ENCODE measurements at places on chromosomes 3 and 15.

DNA sequence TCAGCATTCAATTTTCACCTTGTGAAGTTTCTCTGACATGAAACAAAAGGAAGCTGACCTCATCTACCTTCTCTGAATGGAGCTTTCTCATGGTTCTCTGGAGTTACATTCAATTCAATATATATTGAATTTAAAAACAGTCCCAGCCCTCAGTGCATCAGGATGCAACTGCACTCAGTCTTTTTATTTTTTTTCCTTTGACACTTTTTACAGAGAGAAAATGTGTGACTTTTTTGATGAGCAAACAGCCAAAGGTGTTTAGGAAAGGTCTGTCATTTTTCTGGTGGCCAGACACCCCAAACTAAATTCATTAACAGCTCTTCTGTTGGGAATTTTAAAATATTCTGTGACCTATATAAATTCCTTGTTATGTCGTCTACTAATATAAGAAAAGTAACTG lies 19.3 kb upstream of the SNRK start:
- DNase-seq: no peak

DNA sequence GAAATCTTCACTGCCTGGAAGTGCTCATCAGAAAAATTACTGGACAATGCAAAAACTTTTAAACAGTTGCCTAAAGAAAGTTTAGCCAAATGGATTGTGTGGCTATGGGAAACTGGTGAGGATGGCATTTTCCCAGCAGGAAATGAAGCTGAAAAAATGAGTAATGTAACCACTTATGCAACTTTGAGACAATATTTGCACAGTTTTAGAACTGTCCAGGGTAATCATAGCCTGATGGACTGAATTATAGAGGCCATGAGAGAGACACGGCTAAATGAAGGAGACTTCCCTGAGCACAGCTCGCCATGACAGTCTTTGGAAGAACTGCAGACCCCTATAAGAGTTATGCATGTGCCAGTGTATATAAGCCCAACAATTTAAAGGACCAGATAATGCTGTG lies 881.5 kb downstream of the VGLL3 start:
- no peak for DNase-seq

- no peak for DNase-seq
Measured at GRCh38 chr15:99042892-99043291, 35.3 kb upstream of the PGPEP1L start.

DNA sequence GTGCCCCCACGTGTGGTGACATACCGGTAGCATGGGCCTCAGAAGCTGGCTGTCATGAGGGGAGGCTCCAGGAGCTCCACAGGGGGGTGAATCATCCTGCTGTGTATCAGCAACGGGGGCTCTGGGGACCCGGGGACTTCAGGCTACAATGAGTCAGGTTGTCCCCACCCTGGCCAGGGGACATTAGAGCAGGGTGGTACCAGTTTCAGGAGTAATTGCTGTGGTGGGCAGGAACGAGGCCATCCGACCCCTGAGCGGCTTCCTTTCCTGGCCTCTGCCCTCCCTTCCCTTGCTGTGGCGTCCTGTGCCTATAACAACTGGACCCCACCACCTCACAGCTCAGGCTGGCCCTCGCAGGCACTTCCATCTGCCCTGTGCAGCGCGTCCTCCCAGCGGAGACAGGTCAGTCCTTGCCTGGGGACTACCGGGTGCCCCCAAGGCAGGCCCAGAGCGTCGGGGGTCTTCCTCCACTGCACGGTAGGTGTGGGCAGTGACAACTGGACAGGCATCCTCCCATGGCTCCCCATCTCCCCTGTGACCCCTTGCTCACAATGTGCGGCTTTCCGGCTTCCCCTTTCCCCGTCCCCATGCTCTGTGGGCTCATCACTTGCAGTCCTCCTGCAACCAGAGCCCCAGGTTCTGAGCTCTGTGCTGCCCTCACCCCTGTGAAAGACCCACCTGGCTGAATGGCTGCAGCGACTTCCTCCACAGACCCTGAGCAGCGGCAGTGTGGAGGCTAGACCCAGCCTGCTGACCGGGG lies 57.0 kb downstream of the KLF15 start:
- DNase-seq: no peak

DNA sequence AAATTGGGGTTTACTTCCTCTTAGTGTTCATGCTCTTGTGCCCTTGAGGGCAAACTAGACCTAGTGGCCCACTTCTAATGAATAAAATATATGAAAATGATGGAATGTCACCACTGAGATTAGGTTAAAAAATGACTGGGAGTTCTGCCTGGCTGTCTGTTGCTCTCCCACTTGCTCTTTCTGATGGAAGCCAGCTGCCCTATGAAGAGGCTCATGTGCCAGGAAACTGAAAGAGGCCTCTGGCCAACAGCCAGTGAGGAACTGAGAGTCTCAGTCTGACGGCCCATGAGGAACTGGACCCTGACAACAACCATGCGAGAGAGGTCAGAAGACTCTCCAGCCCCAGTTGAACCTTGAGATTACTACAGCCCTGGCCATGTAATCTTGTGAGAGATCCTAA lies 107.1 kb upstream of the FHIT start:
- DNase-seq: no peak

- peak; percentile 2 for DNase-seq
Measured at GRCh38 chr3:42653560-42654330, at the start of gene ZBTB47. Gene ZBTB47 (plus strand): TSS chr3:42653697. CDS start chr3:42658356, 4,659 bp downstream.
